ENCODE measurements at places on chromosomes 12 and 14.

GRCh38 chr12:109695961-109696461, 17.6 kb upstream of the FAM222A start:
- no peak for DNase-seq

- no peak for DNase-seq
Measured at GRCh38 chr14:70803321-70804310, 5.7 kb downstream of the MAP3K9 start.

GRCh38 chr12:105156260-105156659, 48.7 kb downstream of the WASHC4 start:
- DNase-seq, result no peak

DNA sequence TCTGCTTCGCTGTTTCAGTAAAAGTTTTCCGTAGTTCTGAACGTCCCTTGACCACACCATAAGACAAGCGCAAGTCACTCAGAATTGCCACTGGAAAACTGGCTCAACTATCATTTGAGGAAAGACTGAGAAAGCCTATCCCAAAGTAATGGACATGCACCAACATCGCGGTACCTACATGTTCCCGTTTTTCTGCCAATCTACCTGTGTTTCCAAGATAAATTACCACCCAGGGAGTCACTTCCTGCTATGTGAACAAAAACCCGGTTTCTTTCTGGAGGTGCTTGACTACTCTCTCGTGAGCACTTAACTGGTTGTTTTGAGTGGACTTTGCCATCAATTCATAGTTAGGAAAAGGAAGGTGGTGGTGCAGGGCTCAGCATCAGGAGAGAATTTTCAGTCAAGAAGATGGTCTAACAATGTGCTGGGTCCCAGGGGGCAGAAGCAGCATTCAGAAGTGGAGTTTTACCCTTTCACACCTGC, 1.4 kb downstream of the EGLN3 start:
- no peak for DNase-seq

DNA sequence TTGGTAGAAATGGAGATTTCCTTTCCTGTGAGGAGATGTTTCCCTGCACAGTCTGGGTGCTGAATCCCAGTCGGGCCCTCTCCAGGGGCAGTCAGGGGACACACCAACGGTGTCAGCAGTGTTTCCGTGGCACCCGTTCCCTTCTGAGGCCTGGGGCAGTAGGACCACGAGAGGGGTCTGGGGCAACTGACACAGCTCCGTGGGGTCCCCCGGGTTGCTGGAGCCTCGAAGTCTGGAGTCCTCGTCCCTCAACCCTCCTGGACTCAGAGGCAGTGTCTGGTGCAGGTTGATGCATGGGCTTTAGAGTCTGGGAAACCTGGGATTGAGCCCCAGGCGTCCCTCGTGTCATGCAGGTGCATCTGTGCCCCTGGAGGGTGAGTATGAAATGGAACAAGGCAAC, 327.3 kb downstream of the ADGRD1 start:
- DNase-seq, result no peak
